ENCODE measurements at places on chromosomes 7 and 10. TPM values are rescaled to one million over a fixed set of nuclear protein-coding genes. Genes with fewer than 3 reads are reported as not detected.

DNA sequence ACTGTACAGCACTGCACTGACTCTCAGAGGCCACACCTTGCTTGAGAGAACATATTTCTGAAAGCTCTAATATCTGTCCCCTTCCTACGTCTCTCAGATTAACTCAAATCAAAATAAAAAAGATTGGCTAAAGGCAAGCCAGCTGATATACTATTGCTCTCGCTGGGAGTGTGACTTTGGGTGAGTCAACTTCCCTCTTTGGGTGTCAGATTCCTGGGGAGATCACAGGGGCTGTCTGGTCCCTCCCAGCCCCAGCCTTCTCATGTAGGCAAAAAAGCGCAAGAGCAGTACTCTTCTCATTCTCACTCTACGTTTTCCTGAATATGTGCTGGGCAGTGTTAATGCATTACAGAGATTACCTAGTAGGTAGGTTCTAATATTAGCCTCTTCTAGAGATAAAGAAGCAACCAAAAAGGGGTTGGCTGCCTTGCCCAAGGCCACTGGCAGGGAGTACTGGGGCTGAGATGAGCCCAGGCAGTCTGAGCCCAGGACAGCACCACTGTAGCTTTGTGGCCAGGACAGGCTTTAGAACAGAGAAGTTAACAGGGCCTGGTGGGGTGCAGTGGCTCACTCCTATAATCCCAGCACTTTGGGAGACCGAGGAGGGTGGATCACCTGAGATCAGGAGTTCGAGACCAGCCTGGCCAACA is 9.1 kb upstream of the DENND2A start:
- DNase-seq: no peak

The CABCOCO1 gene
- polyA plus RNA-seq: 0.53 TPM

The C10orf62 gene
- polyA plus RNA-seq: not detected

GRCh38 chr10:119153661-119154060 is 11.9 kb downstream of the SFXN4 start:
- DNase-seq: no peak

DNA sequence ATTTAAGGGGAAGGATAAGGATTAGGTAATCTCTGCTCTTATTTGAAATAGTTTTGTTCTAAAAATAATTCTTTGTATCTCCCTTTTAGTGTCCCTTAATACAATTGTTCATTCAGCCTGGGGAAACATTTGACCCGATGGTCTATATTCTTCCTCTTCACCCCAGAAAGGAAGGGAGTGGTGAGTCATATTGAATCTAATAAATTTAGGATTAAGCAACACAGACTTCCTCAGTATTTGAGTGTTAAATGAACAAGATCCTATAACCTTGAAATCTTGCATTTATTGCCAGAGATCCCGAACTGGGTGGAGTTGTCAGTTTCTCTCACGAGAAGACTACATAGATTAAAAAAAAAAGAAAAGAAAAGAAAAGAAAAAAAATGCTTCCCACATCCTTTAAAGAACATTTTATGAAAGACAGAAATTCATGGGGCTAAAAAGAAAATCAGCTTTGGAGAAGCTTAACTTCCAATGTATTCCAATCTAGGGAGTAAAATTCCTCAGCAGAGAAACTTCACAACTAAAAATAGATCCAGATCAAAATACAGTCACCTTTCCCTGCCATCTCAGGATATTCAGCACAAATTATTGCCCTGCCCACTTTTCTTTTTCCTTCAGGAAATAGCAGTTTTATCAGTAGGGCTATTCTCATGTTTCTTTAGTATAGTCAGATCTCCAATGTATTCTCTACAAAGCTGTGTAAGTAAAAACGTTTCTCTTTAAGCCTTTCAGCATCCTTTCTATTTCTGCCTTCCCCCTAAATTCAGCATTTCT is 82.2 kb downstream of the SEMA3D start:
- DNase-seq: no peak

DNA sequence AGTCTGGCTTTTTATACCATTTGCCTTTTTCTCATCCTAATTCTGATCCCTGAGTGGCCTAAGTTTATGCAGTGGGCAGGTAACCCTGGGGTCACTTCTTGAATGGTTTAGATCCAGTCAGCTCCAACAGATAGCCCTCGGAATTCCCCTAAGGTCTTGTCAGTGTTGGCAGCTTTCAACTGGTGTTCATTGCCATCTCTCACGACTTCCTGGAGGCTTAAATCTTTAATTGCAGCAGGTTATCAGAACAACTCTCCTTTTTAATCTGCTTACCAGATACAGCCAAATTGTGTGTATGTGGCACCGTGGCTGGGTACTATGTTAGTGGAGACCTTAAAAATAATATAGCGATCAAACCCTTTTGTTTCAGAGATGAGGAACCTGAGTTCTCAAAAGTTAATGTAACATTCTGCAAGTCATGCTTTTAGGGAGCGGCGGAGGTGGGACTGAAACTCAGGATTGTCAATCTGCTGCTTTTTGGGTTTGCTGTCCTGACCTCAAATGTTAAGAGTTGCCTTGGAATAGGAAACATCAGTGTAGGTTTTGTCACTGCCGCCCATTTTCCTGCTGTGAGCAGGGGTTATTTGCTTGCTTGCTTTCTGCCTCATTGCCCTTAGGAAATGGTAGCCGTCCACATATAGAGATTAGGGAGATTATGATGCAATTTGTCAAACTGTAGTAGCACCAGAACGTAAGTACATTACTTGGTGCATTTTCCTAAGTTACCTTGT is 818 bp downstream of the DLD start:
- DNase-seq: no peak

- no peak for DNase-seq
These were observed 44.4 kb upstream of the COMMD3 start for GRCh38 chr10:22271786-22272185.

The ZPBP gene
- polyA plus RNA-seq: not detected

The COL13A1 gene
- 11.0 TPM for polyA plus RNA-seq

The NACAD gene
- 4.5 TPM for polyA plus RNA-seq

DNA sequence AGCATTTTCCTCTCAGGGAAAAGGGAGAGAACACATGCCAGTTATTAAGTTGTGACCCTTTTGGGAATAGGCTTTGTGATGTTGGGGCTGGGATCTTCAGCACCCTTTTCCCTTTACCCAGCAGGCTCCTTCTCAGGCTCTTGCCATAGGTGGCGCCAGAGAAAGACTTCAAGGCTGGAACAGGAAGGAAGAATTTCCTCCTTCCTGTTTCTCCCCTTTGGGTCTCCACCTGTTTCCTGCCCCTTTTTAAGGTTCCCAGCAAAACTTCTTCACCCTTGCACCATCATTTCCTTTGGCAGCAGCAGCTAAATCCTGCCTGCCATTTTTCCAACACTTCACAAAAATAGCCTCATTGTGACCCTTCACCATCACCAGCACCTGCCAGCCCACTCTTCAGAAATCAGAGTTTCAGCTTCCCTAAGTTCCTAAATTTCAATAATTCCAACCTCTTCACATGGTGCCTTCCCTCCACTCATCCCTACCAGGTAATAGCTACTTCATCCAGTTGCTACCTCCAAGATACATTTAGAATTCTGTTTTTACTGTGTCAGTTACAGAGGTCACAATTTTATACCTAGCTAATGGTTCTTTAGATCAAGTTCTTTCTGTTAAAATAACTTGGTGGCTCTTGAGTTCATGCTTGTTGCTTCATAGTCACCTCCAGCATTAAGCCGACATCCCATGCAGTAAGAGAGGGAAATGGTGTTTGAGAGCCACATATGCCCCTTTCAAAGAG is 22.4 kb upstream of the FOXK1 start:
- DNase-seq: no peak

Data from hindlimb muscle (tissue), 1 donor.